Stimulated activated naive B cell treated with anti-CD40 and anti-IgM and Interleukin-4, amounts not matched to agents 10 μg/mL and 1 μg/mL and 100 μg/mL, for 72 hours (primary cell): ENCODE measurements at places on chromosomes 6 and 20.

GRCh38 chr6:22102671-22103070 lies 194.2 kb downstream of the PRL start:
- H3K4me1 ChIP-seq: peaks cover 15% of the 10 kb centered on the region
- H3K4me3 ChIP-seq: peak overlapping the region; percentile 28
- peak overlapping the region; percentile 14 for H3K27ac ChIP-seq
- DNase-seq: peak; percentile 68
- H3K36me3 ChIP-seq: peaks cover 4% of the 10 kb centered on the region

DNA sequence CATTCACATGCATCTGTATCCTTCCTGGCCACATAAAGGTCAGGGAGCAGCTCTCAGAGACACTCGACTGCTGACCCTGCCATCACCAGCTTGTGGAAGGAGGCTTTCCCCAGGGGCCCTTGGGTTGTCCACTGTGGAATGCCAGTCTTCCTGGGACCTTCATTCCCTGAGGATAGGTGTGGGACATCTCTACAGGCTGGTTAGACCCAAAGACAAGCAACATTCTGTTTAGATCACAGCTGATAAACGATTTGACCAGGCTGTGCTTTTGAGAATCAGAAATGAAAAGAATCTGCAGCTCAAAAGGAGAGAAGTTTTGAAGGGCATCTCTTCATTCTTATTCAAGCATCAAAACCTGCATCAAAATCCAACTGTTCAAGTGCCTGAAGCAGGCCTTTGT lies 18.2 kb upstream of the SH3BGRL2 start:
- H3K4me1 ChIP-seq: no peaks in the 10 kb centered on the region
- DNase-seq: no peak
- no peak overlapping the region for H3K4me3 ChIP-seq
- H3K27me3 ChIP-seq: peaks cover 7% of the 10 kb centered on the region

DNA sequence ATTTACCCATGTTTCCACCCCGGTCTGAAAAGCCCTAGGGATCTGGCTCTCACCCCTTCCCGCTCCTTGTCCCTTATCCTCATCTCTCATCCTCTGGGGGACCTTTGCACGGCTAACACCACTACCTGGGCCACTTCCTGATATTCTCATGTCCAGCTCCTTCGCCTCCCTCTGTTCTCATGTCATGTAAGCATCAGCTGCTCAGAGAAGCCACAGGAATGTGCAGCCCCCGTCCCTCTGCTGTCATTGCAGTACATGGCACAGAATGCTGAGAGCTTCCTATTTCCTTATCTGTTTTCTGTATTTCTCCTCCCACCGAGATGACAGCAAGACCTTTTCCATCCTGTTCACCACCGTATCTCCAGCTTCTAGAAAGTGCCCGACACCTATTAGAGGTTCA lies 102.4 kb downstream of the MTHFD1L start:
- DNase-seq: no peak
- H3K36me3 ChIP-seq: peaks cover 52% of the 10 kb centered on the region
- no peak overlapping the region for H3K27ac ChIP-seq
- H3K4me1 ChIP-seq: peaks cover 12% of the 10 kb centered on the region
- no peak overlapping the region for H3K4me3 ChIP-seq

- H3K27ac ChIP-seq: no peak overlapping the region
- peaks cover 14% of the 10 kb centered on the region for H3K27me3 ChIP-seq
- no peaks in the 10 kb centered on the region for H3K36me3 ChIP-seq
These were observed 272.3 kb downstream of the SYNE1 start for GRCh38 chr6:152364866-152365265.

DNA sequence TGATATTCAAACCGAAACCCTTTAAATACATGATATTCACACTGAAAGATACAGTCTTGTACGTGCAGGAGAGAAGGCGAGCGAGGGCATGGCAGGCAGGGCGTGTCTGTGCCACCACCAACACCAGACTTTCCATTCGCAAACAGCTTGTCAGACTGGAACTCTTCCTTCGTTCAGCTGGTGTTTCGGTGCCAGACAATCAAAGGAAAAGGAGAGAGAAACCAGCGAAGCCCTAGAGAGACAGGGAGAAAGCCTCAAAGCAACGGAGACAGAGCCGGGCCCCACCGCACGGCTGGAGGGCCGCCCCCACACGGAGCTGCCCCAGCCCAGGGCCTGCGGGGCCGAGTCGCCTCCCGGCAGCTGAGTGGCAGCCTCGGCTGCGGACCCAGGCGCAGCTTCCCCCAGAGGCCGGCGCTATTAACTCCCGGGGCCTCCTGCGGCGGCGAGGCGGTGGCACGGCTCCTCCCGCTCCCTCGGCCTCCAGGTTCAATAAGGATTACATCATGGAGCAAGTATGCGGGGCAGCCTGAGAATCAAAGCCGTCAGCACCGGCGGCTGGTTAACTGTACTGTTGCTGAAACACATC lies 32.1 kb upstream of the NR2E1 start:
- H3K4me3 ChIP-seq: peak overlapping the region; percentile 83
- H3K27ac ChIP-seq: peak overlapping the region; percentile 3
- peaks cover 57% of the 10 kb centered on the region for H3K27me3 ChIP-seq
- DNase-seq: no peak
- no peaks in the 10 kb centered on the region for H3K36me3 ChIP-seq
- peaks cover 10% of the 10 kb centered on the region for H3K4me1 ChIP-seq

- no peaks in the 10 kb centered on the region for H3K27me3 ChIP-seq
- H3K36me3 ChIP-seq: no peaks in the 10 kb centered on the region
- H3K4me1 ChIP-seq: peaks cover 27% of the 10 kb centered on the region
- no peak overlapping the region for H3K4me3 ChIP-seq
- peak; percentile 33 for DNase-seq
These were observed 88.4 kb downstream of the HFE start for GRCh38 chr6:26175428-26176181.

GRCh38 chr6:166382500-166382932 lies 224 bp downstream of the MPC1 start:
- H3K4me3 ChIP-seq: peak overlapping the region; percentile 95
- H3K4me1 ChIP-seq: peaks cover 22% of the 10 kb centered on the region
- no peaks in the 10 kb centered on the region for H3K27me3 ChIP-seq
- peak overlapping the region; percentile 91 for H3K27ac ChIP-seq
- H3K36me3 ChIP-seq: no peaks in the 10 kb centered on the region
- no peak for DNase-seq

- peaks cover 51% of the 10 kb centered on the region for H3K36me3 ChIP-seq
- H3K27me3 ChIP-seq: no peaks in the 10 kb centered on the region
- H3K27ac ChIP-seq: peak overlapping the region; percentile 99
- DNase-seq: peak; percentile 39
- peaks cover 80% of the 10 kb centered on the region for H3K4me1 ChIP-seq
These were observed 28.4 kb downstream of the TFEB start for GRCh38 chr6:41706876-41707564.

DNA sequence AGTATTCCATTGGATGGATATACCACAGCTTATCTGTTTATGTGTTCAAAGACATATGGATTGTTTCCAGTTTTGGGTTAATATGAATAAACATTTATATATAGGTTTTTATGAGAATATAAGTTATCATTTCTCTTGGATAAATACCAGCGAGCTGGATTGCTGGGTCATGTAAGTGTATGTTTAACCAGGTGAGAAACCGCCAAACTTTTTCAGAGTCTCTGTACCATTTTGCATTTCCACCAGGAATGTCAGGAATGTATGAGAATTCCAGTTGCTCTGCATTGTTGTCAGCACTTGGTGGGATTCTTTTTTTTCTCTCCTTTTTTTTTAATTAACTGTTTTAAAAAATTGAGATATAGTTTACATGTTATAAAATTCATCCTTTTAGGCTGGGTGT lies 52.1 kb downstream of the PHF20 start:
- DNase-seq: no peak
- H3K4me1 ChIP-seq: peaks cover 23% of the 10 kb centered on the region
- H3K27ac ChIP-seq: no peak overlapping the region

DNA sequence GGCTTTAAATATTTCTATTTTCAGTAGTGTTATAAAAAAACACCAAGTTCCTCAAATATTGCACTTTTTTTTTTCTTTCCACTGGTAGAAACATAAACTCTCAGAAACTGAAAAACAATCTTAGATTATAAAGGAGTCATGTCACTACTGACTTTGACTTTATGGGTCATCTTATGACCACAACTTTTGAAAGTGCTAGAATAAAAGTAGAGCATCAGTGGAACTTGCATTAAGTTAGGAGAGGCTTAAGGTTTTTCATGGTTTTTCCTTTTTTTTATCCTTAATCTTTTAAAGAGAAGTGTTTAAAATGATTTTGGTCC lies 56.6 kb upstream of the SUPT3H start:
- no peak overlapping the region for H3K27ac ChIP-seq
- no peak overlapping the region for H3K4me3 ChIP-seq
- H3K27me3 ChIP-seq: peaks cover 14% of the 10 kb centered on the region
- peaks cover 8% of the 10 kb centered on the region for H3K4me1 ChIP-seq
- no peak for DNase-seq
